ENCODE measurements at places on chromosomes 7 and 10. TPM values are rescaled to one million over a fixed set of nuclear protein-coding genes. Genes with fewer than 3 reads are reported as not detected.
A peak's percentile ranks its signal among the peaks of the same experiment; 100 is the strongest.

SUV39H2 gene
- total RNA-seq: 25.2 TPM

CALML5 gene
- total RNA-seq: not detected

HOXA2 gene
- total RNA-seq: not detected

LRGUK gene
- 0.15 TPM for total RNA-seq

GSTO2 gene
- total RNA-seq: 1.8 TPM

PAPOLB gene
- not detected for total RNA-seq

PRSS37 gene
- not detected for total RNA-seq

MYL10 gene
- total RNA-seq: not detected

CAV1 gene
- 0.13 TPM for total RNA-seq

GJC3 gene
- not detected for total RNA-seq

CACNA2D1 gene
- not detected for total RNA-seq

RRP12 gene
- 16.2 TPM for total RNA-seq

CFAP70 gene
- 0.28 TPM for total RNA-seq

- DNase-seq: no peak
These were observed 59.4 kb downstream of the EBLN1 start for GRCh38 chr10:22158426-22158825.

DNA sequence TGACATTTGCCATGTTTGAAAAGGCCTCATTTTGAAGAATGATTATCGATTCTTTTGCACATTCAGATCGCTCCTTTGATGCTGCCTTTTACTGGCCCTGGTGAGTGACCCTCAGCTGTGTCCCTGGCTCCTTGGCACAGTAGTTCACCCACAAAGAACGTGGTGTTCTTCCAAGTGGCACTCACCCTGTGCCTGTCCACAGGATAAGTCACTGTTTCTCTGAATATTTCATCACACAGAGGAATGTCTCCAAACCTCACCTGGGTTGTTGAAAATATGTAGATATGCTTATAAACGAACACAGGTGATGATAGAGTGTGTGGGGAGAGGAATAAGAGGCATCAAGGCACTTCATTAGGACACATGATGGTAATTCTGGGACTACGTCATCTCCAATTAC lies 810.7 kb downstream of the CCSER2 start:
- DNase-seq: no peak

- DNase-seq: no peak
These were observed 806.9 kb downstream of the TNS3 start for GRCh38 chr7:46775020-46775419.

DNA sequence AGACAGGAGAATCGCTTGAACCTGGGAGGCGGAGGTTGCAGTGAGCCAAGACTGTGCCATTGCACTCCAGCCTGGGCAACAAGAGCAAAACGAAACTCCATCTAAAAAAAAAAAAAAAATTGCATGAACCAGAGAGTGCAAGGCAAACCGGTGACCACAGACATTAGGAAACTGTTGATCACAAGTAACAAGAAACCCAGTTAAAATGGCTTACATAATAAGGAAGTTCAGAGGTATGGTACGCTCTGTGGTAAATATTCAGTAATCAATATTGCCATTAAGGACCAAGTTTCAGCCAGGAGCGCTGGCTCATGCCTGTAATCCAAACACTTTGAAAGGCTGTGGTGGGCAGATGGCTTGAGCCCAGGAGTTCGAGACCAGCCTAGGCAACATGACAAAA lies 9.2 kb upstream of the NT5C2 start:
- no peak for DNase-seq

DNA sequence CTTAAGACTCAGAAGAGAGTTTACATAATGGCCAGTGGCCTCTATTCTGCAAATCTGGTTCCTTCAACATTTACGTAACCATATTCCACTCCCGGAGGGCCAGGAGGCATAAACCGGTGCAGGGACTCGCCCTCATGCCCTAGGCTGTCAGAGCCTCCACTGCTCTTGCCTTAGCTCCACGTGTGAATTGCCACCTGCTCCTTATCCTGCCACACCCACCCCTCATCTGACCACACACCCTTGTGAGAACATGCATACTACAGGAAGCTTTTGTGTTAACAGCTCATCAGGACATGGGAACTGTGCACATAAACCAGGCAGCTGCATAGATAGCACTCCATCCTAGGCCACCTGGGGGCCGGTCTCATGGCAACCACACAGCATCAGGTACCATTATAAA lies 146.7 kb upstream of the PFKP start:
- no peak for DNase-seq

DNA sequence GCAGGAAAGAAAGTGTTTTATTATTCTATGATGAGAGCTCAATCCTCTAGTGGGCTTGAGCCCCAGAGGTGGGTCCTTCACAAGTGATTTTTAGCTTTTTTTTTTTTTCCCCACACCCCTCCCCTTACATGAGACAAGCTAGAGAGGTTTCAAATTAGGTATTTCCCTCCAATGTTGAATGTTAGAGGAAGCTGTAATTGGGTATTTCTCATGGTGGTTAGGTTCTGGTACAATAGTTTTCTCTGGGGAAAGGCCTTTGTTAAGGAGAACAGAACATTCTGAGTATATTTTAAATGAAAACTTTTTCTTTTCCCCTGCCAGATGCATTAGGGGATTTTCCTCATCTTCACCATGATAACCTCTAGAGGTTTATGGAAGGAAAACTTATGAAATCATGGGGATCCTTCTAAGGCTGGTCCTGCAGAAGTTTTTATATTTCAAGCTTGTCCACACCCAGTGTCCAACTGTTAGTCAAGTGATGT lies 1039.7 kb downstream of the NRG3 start:
- no peak for DNase-seq

GRCh38 chr7:1890289-1891235 lies 220.5 kb downstream of the ELFN1 start:
- DNase-seq: no peak

DNA sequence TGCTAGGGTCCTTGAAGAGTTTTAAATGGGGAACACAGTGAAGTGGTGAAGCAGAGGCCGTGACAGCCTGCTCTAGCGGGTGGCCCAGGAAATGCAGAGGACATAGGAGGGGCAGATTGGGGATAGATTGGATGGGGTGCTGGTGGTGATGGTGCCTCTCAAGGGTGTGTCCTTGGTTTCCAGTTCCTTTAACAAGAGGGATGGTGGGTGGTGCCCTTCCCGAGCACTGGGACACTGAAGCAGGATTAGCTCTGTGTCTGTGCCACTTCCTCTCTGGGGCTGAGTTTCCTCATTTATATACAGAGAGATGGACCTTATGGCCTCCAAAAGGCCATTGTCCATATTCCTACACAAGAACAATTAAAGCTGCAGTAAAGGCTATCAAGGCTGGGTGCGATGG lies 285.5 kb downstream of the TCF7L2 start:
- DNase-seq: no peak

GRCh38 chr10:99630991-99631390 lies 10.8 kb upstream of the SLC25A28 start:
- no peak for DNase-seq

DNA sequence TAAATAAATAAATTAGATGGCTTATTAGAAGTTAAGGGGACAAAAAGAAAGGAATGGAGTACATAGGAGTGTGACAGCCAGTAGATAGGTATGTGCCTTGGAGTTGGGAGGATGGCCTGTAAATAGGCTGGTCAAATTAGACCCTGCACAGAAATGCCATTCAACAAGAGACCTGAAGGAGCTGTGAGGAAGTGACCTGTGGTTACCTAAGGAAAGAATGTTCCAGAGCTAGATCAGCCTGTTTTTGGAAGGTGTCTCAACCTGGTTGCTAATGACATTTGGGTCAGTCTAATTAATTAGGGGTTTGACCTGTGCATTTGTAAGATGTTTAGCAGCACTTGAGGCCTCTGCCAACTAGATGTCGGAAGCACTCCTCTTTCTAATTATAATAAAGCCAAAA lies 315.3 kb upstream of the PLXDC2 start:
- DNase-seq: no peak

DNA sequence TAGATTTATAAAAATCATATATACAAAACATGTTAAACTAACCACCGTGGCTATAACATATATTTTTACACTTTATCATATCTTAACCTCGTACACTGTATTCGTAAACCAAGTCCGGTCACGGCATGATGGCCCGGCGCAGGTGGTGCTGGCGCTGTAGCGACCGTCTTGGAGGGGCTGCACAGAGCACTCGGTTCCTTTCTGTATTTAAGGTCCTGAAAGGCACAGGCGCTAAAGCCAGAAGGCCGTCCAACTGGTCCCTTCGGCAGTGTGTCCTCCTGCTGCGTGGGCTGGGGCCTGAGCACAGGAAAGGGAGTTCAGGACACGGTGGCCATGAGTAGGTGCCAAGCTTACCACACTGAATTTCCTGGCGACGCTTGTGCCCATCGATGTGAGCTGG lies 33.8 kb downstream of the AMZ1 start:
- DNase-seq: no peak

- DNase-seq: no peak
These were observed 12.0 kb downstream of the SEC24C start for GRCh38 chr10:73756183-73756582.

DNA sequence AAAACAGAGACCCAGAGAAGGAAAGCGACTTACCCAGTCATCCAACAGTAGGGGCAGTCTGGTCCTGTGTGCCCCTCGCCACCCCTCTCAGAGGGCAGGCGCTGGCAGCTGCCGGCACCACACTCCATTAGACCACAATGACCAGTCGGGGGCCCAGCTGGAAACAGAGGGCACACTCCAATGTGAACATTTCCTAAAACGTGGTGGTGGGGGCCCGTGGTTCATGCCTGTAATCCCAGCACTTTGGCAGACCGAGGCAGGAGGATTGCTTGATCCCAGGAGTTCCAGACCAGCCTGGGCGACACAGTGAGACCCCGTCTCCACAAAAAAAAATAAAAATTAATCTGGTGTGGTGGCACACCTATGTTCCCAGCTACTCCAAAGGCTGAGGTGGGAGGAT lies 912 bp upstream of the OAT start:
- DNase-seq: no peak

DNA sequence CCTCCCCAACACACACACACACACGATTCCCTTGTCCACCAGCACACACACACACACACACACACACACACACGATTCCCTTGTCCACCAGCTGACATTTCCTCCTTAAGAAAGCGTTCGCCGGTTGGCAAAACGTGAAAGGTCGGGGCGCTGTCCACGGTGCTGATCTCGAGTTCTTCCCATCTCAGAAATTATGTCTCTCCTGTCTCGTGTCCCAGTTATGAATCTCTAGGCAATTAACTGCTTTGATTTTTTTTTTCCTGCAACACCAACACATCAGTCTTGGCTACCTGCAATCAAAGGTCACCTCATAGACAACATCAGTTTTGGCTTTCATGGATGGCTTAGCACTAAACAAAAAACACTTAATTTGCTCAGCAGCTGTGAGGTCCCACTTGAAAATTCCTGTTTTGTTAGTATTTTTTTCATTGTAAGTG lies 1.9 kb downstream of the INA start:
- DNase-seq: peak; percentile 59

GRCh38 chr10:120336911-120337540 lies 120.0 kb upstream of the PLPP4 start:
- DNase-seq: peak; percentile 56

GRCh38 chr7:12231097-12231496 lies 20.0 kb downstream of the TMEM106B start:
- no peak for DNase-seq

DNA sequence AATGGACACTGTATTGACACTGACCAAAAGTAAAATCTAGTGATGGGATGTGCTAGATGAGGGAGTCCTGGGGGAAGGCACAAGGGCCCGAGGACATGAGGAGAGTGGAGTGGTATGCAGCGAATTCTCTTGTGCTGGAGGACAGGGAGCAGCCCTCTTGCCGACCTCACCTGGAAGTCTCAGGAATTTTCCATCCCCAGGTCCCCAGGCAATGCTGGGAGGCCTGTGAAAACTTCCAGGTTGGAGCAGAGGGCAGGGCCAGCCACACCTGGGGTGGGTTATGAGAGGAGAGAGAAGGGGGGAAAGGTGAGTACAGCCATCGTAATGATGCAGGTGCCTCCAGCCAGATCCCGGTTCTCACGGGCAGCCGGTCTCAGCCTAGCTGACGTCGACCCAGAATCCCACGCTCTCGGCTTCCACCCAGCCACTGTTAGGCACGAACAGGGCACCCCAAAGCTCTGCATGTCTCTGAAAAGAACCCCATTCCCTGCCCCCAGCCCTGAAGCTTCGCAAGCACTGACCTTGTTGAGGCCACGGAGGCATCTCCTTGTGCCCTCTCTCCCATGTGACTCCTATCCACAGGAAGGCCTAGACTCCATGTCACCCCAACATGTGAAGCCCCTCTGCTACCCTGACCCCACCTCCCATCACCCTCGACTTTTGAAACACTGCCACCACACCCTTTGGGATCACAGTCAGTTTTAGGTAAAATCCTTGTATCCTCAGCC lies 239.7 kb upstream of the MYO3A start:
- DNase-seq: no peak

DNA sequence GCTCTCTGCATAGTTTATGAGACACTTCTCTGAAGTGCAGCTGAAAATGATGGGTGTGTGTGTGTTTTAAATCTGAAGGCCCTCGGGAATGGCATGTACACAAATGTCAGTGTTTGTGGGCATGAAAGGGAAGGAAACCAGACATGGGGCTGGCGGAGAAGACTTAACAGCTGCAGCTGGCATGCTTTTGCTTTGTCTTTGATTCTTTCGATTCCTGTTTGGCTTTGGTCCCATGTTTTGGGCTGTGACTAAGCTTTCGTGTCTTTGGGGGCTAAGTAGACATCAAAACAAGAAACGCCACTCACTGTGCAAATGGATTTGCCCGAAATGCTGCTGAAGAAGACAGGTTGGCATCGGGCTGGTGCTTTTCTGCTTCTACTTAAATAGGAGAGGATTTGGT lies 179.3 kb downstream of the PFKFB3 start:
- DNase-seq: no peak

GRCh38 chr10:70432561-70433263 lies 8.8 kb downstream of the NODAL start:
- peak; percentile 38 for DNase-seq

DNA sequence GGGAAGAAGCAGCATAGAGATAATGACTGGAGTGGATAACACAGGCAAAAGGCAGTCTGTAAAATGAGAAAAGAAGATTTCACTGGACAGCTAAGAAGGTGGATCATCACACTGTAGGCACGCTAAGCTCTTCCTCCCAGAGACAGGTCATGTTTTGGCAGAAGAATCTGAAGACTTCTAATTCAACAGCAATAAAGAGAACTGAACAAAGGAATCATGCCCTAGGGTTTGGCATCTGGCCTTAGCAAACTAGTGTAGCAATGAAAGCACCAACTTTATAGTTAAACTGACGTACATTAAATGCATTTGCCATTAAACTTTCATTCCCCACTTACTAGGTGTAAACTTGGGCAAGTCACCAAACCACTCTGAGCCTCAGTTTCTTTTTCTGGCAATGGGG lies 84.4 kb upstream of the SEM1 start:
- no peak for DNase-seq

- no peak for DNase-seq
These were observed 45.1 kb upstream of the SEPTIN7 start for GRCh38 chr7:35755711-35756110.

GRCh38 chr7:13920053-13920697 lies 69.3 kb downstream of the ETV1 start:
- DNase-seq: no peak

- no peak for DNase-seq
These were observed 716.6 kb upstream of the GALNT17 start for GRCh38 chr7:70415179-70415972.

Measured in activated CD4-positive, alpha-beta memory T cell treated with anti-CD3 and anti-CD28 coated beads, Interleukin-2, amount 10 ng/mL, durations not matched to agents 7 days and 5 days (primary cell).